ENCODE measurements at places on chromosomes 12 and 14. TPM values are rescaled to one million over a fixed set of nuclear protein-coding genes. Genes with fewer than 3 reads are reported as not detected.

Gene TCL1B
- total RNA-seq = not detected

Gene HOXC12
- total RNA-seq = not detected

Gene CLEC4D
- not detected for total RNA-seq

Gene GRIN2B
- total RNA-seq = 4.9 TPM

Gene EXD2
- 10.9 TPM for total RNA-seq

Gene CISTR
- total RNA-seq = not detected

Gene PPHLN1
- 57.1 TPM for total RNA-seq

Gene PPFIBP1
- 26.8 TPM for total RNA-seq

Gene PCBP2
- 686 TPM for total RNA-seq

Gene AQP2
- not detected for total RNA-seq

Gene ACOT6
- not detected for total RNA-seq

Gene CNTN1
- 64.6 TPM for total RNA-seq

Gene PGAM5
- 39.9 TPM for total RNA-seq

Gene P2RX4
- 20.8 TPM for total RNA-seq

Gene FGD4
- total RNA-seq = 1.4 TPM

Gene PLEKHG7
- 0.02 TPM for total RNA-seq

Gene ARHGDIB
- total RNA-seq = 1.1 TPM

All from A549 treated with CpdA at 1 μM for 4 hours (cell line).